ENCODE measurements at places on chromosomes 3 and 15.

GRCh38 chr3:30189900-30190299 lies 416.5 kb upstream of the TGFBR2 start:
- DNase-seq: no peak

DNA sequence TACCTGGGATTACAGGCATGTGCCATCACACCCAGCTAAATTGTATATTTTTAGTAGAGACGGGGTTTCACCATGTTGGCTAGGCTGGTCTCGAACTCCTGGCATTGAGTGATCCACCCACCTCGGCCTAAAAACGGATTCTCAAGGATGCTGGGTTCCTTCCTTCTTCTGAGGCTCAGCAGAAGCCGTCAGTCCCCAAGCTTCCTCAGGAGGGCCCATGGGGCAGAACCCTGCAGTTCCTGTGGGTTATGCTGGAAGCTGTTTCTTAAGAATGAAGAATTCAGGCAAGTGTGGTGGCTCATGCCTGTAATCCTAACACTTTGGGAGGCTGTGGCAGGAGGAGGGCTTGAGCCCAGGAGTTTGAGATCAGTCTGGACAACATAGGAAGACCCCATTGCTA lies 29.0 kb upstream of the ZNF710 start:
- DNase-seq: no peak

DNA sequence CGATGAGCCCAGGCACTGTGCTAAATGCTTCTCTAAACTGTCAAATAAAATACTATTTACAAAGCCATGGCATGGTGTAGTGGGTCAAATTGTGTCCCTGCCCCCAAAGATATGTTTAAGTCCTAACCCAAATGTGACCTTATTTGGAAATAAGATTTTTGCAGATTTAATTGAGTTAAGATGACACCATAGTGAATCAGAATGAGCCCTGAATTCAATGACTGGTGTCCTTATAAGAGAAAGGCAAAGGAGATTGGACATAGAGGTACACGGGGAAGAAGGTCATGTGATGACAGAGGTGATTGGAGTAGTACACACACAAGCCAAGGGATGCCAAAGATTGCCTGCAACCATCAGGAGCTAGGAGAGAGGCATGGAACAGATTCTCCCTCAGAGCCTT lies 121.6 kb upstream of the VEPH1 start:
- no peak for DNase-seq

- DNase-seq: no peak
Measured at GRCh38 chr15:62450061-62450460, 285.0 kb upstream of the C2CD4B start.

- DNase-seq: no peak
Measured at GRCh38 chr15:83784975-83785374, 131.1 kb downstream of the ADAMTSL3 start.

DNA sequence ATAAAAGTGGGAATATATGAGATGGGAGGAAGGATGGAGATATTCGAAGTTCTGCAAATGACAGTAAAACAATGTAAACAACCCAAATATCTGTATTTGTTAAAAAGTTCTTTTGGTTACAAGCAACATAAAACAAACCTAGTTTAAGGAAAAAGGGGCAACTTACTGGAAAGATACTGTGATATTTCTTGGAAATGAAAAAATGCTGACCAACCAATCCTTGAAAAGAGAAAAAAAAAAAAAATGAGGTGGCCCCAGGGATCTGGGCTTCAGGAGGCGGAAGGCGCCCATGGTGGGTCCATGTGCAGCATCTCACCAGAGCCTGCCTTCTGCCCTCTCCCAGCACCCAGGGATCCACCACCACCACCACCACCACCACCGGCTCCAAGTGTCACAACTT lies 59.1 kb downstream of the VGLL4 start:
- no peak for DNase-seq

DNA sequence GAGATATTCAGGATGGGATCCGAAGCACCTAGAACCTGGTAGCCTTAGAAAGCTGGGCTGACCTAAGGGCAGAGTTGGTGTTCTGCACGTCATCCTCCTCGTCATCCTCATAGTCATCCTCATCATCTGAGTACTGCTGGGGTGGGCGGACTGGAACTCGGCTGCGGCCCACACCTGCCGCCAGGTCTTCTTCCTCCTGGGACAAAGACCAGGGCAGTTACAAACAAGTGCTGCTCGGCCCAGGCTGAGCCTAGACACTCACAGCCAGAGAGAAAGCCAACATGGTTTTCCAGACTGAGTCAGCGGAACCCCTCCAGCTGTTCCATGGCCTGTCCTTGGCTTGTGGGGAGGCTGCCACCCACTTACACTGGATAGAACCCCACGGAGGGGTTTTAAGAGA lies 40.5 kb downstream of the SEMA3G start:
- no peak for DNase-seq
